ENCODE measurements at places on chromosomes 12 and 14.

GRCh38 chr12:113462117-113462774, 9.4 kb downstream of the LHX5 start:
- DNase-seq, result peak; percentile 73

DNA sequence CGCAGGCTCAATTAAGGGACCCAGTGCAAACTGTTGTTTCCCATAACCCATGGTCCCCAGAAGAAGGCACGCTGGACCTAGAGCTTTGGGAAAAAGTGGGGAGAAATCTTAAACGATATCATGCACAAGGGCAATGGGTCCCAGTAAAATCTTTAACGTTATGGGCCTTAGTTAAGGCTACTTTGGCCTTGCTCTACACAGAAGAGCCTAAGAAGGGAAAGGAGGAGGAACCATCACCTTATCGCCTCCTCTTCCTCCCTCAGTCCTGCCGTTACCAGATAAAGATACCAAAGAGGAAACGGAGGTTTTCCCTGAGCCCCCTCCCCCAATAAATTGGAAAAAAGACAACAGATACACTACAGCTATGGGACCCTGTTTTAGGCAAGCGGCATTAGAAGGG, 116.9 kb downstream of the PPHLN1 start:
- no peak for DNase-seq

GRCh38 chr12:62632411-62632918, 165.8 kb downstream of the MON2 start:
- no peak for DNase-seq

- no peak for DNase-seq
These were observed 11.0 kb downstream of the PAPLN start for GRCh38 chr14:73248108-73248868.

- DNase-seq, result no peak
These were observed 15.3 kb upstream of the NRXN3 start for GRCh38 chr14:78154827-78155226.

GRCh38 chr14:61475316-61475715, 153.9 kb downstream of the PRKCH start:
- DNase-seq, result no peak

DNA sequence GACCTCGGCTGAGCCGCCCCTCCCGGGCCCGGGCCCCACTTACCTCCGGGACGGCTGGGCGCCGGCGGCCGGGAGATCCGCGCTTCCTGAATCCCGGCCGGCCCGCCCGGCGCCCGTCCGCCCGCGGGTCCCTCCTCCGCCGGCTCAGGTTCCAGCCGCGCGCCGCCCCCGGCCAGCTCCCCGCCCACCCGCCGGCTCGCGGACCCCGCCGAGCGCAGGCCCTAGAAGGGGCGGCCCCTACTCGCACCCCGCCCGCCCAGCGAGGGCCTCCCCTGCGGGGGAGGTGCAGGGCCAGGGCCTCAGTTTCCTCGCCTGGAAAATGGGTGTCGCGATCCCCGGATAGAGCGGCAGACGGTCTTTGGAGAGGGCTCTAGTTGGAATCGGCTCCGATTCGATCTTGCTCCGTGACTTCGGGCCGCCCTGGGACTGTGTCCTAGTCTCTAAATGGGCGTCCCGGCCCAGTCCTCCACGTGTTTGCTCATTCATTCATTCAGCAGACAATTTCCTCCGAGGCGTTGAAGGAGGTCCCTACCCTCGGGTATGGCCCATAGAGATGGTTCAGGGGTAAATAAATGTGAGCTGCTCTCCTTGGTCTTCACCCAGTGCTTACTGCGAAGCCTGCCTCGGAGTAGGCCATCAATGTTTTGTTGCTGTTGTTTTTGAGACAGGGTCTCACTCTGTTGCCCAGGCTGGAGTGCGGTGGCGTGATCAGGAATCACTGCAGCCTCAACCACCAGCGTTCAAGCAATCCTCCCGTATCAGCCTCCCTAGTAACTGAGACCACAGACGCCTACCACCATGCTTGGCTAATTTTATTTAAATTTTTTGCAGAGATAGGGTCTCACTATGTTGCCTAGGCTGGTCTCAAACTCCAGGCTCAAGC, at the start of gene TRPV4:
TSS of gene TRPV4 (minus strand) at position 92 of the 883 bp plus-strand sequence. CDS start 18,602 bp downstream, outside the sequence.
- DNase-seq, result no peak

DNA sequence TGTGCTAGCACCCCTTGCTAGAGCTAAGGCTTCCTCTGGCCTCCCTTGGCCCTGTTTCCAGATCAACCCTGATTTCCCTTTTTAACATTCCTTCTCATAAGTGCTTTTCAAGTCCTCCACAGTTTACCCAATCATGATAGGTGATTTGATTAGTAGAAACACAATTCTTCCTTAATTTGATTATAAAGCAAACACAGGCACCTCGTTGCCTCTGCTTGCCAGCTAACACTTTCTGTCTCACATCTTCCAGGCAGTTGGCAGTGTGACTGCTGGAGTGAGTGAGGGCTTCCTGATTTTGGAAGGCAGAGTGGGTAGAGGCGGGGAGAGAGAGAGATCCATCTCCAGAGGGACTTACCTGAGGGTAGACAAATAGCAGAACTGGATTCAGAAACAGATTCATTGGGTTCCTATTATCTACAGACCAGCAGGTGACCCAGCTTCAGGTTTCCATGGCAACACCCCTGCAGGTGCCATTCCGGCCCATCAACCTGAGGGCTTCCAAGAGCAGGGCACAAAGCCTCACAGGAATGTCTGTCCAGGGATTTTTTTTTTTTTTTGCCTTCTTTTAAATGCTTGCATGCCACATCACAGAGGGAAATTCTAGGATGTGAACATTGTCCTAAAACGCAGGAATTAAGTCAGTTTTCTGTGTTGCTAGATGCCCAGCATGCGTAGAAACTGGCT, 77.7 kb downstream of the PLXNC1 start:
- DNase-seq, result no peak

DNA sequence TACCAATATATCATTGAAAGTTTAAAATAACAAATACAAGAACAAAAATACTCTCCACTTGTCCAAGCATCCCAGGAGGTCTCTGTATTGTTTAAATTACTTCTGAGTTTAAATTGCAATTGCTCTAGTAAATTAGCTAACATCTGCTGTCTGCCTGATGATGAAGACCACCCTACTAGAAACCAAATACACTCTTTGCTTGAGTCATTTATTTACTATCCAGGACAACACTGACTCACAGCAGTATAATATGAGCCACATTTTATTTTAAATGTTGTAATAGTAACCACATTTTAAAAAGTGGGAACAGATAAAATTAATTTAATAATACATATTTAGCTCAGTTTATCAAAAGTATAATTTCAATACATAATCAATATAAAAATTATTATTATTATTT, 62.9 kb upstream of the EEA1 start:
- DNase-seq, result no peak

- DNase-seq, result no peak
These were observed 48.3 kb downstream of the SCN8A start for GRCh38 chr12:51639361-51639760.

GRCh38 chr12:19397534-19397933, 41.8 kb upstream of the AEBP2 start:
- no peak for DNase-seq

DNA sequence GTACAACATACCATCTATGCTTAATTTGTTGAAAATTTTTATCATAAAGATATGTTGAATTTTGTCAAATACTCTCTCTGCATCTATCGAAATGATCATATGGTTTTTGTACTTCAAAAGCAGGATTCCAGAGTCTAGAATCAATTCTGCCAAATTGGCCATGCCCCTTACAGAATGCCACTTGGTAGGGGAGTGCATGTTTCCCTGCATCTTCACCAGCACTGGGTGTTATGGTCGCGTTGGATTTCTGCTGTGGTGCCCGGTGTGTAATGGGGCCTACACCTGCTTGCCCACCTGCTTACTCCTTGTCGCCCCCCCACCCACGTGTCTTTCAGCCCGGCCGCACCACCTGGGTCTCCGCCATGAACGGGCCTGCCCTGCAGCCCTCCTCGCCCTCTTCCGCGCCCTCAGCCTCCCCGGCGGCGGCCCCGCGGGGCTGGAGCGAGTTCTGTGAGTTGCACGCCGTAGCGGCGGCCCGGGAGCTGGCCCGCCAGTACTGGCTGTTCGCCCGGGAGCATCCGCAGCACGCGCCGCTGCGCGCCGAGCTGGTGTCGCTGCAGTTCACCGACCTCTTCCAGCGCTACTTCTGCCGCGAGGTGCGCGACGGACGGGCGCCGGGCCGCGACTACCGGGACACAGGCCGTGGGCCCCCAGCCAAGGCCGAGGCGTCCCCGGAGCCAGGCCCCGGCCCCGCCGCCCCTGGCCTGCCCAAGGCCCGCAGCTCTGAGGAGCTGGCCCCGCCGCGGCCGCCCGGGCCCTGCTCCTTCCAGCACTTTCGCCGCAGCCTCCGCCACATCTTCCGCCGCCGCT, 12.3 kb downstream of the SH2B3 start:
- no peak for DNase-seq

GRCh38 chr12:12926571-12927071, 25.3 kb downstream of the GPRC5D start:
- no peak for DNase-seq

- no peak for DNase-seq
These were observed 7.4 kb downstream of the INHBC start for GRCh38 chr12:57441846-57442427.

All from stimulated activated CD4-positive, alpha-beta T cell treated with anti-CD3 and anti-CD28 coated beads, Interleukin-4, amount 100 ng/mL, for 1 hour (primary cell).